ENCODE measurements at places on chromosomes 3 and 15.

DNA sequence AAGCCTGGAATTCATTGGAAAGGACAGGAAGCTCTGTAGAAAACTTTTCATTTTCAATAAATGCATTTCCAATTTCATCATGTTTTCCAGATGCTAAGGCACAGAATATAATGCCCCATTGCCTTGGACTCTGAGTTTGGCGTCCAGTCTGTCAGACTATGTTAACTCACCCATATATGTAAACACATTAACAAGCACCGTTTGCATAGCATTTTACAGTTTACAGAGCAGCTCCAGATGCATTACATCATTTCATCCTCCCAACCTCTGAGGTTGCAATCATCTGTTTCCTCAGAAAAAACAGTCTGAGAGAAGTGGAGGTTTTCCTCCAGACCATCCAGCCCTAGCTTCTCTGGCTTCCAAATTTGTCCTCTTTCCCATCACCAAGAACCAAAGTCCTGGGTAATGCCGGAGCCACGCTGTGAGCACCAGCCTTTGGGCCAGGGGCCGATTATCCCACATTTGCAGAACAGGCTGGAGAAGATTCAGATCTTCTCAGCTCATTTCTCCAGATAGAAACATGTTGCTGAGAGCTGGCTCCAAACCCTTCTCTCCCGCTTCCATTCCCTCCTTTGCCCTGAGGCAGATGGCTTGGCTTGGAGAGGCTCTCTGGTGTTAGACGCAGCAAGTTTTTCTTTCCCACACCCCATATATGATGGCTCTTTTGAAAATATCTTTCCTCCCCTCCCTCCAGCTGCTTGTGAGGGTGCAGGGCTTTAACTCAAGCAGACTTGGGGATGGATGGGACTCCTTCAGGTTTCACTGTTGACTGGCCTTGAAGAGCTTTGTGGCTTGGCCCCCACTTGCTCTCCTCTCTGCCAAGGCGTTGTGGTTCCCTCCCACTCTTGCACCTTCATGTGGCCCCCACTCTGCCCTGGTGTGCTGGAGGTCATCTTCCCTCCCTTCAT, 26.0 kb downstream of the CYP19A1 start:
- no peak for DNase-seq

DNA sequence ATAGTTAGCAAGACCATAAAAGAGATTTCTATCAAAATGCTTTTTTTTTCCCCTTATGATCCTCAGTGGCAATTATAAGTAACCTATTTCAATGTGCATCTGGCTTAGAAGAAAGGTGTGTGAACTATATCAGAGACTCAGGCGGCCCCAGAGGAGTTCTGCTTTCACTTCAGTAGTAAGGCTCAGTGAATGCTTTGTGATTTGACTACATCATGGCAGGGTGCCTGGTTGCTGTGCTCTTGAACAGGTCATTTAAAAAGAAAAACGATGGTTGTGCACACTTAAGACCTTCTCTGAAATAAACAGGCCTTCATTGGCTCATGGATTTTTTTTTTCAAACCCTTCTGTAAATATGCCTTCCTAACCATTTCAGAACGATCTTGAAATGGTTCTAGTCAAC, 400.4 kb upstream of the RARB start:
- DNase-seq = no peak

DNA sequence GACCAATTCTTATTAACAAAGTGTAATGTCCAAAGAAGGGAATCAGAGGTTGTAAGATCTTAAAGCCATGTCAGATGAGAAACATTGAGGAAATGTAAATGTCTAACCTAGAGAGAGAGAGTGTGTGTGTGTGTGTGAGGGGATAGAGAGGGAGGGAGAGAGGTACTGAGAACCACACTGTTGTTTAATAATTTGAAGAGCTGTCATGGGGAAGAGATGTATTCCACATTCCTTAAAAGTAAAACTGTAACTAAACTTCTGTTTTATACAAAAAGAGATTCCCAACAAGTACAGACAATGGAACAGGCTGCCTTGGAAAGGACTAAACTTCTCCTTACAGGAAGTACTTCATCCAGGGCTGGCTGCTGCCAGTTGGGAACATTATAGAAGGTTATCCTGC, 68.9 kb upstream of the BOC start:
- DNase-seq = no peak

DNA sequence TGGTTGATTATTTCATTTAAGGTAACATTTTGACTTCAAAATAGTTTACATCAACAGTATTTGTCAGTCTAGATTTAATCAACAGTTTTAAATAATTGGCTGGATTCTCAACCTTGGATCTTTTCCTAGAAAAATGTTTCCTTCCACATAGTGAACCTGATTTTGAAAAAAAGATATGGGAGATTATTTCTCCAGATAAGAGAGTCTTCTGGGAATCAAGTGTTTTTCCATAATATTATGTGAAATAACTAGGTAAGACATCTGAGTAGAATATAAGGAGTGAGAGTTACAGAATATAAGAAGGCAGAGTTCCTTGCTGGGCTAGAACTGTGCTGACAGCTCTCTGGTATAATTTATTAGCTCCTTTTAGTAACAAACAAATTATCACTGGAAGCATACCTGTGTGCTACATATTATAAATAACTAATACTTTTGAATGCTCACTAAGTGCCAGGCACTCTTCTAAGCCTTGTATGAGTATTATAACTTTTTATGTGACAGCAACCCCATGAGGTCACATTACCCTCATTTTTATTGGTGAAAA, 18.8 kb upstream of the TNFSF10 start:
- DNase-seq = no peak

DNA sequence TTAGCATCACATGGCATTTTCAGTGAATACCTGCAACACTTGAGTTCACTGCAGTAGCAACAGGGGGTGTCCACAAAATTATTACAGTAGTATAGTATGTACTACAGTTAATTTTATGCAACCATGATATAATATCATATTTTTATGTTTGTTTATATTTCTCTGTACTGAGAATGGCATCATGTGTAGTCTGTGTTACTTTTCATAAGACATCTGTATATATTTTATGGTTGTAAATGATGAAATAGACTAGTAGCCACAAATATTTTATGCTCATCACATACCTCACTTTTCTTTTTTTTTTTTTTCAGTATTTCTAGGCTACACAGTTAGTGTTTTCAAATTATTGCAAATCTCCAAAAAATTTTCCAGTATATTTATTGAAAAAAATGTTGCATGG, 22.4 kb downstream of the PHLDB2 start:
- DNase-seq = no peak

DNA sequence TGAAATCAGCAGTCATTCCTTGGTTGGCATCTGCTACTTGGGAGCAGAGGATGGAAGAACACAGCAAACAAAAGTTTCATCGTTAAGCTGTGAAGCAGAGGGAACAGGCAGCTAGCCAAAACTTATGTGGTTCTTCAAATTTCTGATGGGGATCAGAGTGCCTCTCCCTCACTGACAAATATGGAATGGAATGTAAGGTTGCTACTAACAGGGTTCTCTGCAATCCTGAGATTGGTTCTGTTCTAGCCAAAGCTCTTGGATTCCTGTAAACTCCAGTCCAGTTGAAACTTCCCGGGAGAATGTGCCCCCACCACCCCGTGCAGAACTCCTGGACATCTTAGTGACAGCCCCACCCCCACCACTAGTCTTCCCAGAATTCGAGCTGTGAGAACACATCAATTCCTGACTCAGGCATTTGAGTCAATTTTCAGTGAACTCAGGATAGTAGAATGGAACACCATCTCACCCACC, 55.9 kb upstream of the PHLDB2 start:
- peak; percentile 97 for DNase-seq

DNA sequence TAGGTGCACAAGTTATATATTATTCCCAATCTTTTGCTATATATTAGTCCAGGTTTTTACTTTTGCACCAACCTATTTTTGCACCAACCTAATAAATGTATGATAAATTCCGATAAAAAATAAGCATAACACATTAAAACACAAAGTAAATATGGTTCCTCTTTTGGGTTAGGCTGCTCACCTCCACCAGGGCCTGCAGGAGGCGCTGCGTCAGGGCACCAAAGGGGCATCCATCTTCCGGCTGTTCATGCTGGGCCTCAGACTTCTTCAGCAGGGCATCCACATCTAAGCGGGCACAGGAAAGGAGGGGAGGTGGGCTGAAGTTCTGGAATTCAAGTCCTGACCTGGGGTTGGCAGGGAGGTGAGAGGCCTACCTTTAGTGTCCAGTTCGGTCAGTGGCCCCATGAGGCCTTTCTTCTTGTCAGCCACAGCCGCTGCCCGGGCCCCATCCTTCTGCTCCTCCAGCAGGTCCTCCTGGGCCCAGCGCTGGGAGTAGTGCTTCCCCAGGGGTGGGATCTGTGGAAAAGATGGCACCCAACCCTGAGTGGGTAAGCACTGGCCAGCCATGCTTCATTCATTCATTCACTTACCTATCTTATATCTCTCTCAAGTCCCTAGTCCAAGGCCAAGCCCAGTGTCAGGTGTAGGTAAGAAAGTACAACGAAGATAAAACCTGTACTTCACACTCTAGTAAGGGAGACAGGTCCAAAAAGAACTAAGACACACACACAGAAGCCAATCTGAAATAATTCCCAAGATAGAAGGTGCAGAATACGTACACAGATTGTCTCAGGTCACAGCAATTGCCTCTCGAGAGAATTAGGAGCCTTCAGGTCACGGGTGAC, 5.2 kb downstream of the TADA3 start:
- DNase-seq = no peak

Data from HT1080 (cell line).